Camera-type eye (tissue), 1 donor: ENCODE measurements at places on chromosomes 1 and 21. TPM values are rescaled to one million over a fixed set of nuclear protein-coding genes. Genes with fewer than 3 reads are reported as not detected.

The FAAH gene
- 39.7 TPM for total RNA-seq

The MXRA8 gene
- 127 TPM for total RNA-seq

The ANGPTL3 gene
- 0.33 TPM for total RNA-seq

The SYT11 gene
- total RNA-seq = 134 TPM

The CTSE gene
- 0.27 TPM for total RNA-seq

The ATAD3B gene
- total RNA-seq = 20.4 TPM

The ARHGEF2 gene
- total RNA-seq = 97.5 TPM

The LRRIQ3 gene
- 1.4 TPM for total RNA-seq

The PRELP gene
- total RNA-seq = 12.8 TPM

The CREB3L4 gene
- 16.6 TPM for total RNA-seq

The LIPI gene
- not detected for total RNA-seq

The ETV3L gene
- not detected for total RNA-seq

The SPRR1B gene
- total RNA-seq = not detected

The UBASH3A gene
- total RNA-seq = not detected

The AMY1B gene
- not detected for total RNA-seq

The C1orf115 gene
- 14.3 TPM for total RNA-seq

The HSD3B1 gene
- total RNA-seq = not detected

The MAP10 gene
- total RNA-seq = 4.6 TPM

The SMIM1 gene
- total RNA-seq = 2.1 TPM

The CD1B gene
- total RNA-seq = not detected

The BATF3 gene
- total RNA-seq = 1.1 TPM

The ARHGAP30 gene
- total RNA-seq = 2.1 TPM

The MAP3K21 gene
- 2.1 TPM for total RNA-seq

The CR2 gene
- 0.11 TPM for total RNA-seq

The LPAR3 gene
- total RNA-seq = 5.1 TPM

The RASAL2 gene
- total RNA-seq = 51.6 TPM

The SORT1 gene
- 46.4 TPM for total RNA-seq

The TSTD1 gene
- 29.7 TPM for total RNA-seq

The FHAD1 gene
- 3.3 TPM for total RNA-seq

The GBP5 gene
- 0.93 TPM for total RNA-seq

The AUNIP gene
- total RNA-seq = 1.3 TPM

The BTG3 gene
- 49.3 TPM for total RNA-seq

The SPRR2E gene
- not detected for total RNA-seq
